ENCODE measurements at places on chromosomes 5 and 9.

DNA sequence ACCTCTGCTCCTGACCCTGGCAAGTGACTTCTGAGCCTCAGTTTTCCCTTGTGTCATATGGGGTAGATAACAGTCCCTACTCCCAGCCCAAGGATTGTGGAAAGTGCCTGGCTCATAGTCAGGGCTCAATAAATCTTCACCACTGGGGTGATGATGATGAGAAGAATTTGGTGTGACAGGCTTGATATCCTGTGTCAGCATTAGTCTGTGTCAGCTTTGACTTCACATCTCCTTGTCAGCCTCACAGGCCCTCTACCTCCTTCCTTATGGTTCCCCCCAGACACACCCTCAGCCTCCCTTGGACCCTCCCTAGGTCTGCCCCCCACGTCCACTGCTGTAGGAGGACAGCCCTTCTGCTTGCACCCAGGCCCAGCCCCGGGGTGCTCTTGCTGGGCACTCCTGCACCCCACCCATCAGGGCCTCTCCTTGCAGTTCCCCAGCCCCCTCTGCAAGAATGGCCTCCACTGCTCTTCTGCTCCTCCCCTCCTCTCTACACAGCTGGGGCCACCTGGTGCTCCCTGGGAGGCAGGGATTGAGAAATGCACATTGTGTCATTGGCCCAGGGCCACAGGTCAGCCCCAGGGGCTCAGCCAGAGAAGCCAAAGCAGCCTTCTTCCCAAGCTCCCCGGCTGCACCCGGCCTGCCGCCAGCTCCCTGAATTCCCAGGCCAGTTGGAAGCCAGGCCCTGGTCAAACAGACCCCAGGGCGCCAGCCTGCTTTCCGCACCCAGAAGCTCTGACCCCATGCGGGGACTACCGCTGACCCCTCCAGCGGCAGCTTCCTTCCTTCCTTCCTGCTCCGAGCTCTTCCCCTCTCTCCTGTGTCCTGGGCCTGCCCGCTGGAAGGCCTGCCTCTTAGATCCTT is 7.7 kb downstream of the FGFR4 start:
- no peak for DNase-seq

DNA sequence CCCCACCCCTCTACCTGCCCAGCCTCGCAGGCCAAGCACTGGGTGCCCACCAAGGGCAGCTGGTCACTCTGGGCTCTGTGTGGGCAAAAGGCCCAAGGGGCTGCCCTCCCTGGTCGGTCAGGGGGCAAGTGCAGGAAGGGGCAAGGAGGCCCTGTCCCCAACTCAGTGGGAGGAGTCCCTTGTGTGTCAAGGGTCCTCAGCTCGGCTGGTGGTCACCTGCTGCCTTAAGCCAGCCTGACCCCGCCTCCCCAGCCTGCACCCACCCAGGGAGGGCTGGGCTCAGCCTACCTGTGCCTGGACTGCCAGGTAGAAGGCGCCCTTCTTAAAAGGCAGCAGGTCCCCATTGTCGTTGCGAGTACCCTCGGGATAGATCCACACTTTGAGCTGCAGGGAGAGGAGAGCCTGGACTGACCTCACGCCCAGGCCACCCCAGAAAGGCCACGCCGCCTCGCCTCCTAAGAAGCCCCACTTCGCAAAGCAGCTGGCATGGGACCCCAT is 10.9 kb downstream of the AGPAT2 start:
- DNase-seq, result no peak

DNA sequence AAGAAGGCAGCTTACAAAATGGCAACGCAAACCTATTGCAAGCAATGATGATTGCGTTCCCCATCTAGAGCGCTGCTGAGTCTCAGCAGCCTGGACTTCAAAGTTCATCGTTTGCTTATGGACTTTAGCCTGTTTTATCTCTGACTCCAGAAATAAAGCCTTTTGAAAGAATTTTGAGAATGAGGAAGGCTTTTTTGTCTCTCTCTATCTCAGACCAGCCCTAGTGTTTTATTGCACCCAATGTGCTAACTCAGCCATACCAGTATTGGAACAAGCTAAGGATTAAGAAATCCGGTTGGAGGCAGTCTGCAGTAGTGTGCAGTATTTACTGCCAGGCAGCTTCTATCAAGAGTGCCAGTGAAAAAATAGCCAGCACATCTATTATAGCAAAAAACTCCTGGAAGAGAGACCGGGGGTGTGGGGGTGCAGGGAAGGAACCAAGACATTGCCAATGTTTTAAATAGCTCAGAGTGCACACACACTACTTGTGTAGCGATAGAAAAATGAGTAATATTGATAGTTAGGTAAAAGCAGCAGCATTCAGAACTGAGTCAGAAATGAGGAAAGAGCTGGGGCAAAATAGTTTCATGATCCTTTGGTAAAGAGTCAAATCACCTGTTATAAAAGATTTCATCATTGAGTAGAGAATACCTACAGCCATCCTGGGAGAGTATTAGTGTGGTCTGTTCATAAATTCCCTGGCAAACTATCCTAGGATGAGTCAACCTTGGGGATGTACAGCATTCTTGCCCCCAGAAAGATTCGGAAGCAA is 219.0 kb downstream of the ZNF608 start:
- DNase-seq, result no peak

GRCh38 chr5:167008705-167009104 is 1282.7 kb upstream of the WWC1 start:
- no peak for DNase-seq

GRCh38 chr9:9352877-9353481 is 1259.8 kb downstream of the PTPRD start:
- DNase-seq, result peak; percentile 6

DNA sequence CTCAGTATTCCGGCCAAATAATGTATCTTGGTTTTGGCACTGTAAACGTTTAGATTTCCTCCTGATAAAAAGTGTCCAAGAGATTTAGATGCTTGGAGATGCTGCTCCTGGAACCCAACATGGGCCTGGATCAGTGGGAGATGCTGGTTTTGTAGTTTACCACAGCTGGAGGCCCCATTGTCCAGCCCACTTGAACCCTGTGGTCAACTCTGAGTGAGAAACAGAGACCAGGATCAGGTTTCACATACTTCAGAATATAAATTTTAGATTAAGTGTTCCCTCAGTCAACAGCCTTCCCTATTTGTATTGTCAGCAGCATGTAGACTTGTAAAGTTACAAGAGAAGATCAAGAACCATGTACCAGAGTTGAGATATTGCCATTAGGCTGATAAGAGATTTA is 144.7 kb upstream of the C9orf72 start:
- DNase-seq, result no peak

- no peak for DNase-seq
These were observed 432.4 kb upstream of the SMC2 start for GRCh38 chr9:103661663-103662062.

DNA sequence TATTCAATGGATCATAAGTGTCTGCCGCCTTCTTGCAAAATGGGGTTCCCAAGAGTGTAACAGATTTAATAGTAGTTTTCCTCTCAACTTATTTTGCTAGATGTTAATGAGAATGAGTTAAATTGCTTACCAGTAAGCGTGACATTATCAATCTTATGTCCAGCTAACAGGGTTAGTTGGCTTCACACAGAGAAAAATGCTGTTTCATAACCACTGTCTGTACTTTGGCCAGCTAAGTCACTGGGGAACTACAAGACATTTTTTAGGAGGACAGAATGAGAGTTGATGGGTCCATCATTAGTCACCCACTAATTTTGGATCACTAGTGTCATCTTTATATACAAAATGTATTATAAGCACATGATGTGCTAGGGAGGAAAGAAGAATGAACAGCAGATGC is 1.4 kb downstream of the CDC37L1 start:
- DNase-seq, result no peak

GRCh38 chr9:5389109-5389732 is 48.5 kb downstream of the PLGRKT start:
- peak; percentile 54 for DNase-seq

- DNase-seq, result no peak
These were observed 23.1 kb downstream of the SPTAN1 start for GRCh38 chr9:128575469-128575868.

GRCh38 chr9:33651125-33651524 is 127.1 kb downstream of the ANKRD18B start:
- no peak for DNase-seq

GRCh38 chr5:125575891-125576505 is 829.6 kb upstream of the ZNF608 start:
- DNase-seq, result no peak

DNA sequence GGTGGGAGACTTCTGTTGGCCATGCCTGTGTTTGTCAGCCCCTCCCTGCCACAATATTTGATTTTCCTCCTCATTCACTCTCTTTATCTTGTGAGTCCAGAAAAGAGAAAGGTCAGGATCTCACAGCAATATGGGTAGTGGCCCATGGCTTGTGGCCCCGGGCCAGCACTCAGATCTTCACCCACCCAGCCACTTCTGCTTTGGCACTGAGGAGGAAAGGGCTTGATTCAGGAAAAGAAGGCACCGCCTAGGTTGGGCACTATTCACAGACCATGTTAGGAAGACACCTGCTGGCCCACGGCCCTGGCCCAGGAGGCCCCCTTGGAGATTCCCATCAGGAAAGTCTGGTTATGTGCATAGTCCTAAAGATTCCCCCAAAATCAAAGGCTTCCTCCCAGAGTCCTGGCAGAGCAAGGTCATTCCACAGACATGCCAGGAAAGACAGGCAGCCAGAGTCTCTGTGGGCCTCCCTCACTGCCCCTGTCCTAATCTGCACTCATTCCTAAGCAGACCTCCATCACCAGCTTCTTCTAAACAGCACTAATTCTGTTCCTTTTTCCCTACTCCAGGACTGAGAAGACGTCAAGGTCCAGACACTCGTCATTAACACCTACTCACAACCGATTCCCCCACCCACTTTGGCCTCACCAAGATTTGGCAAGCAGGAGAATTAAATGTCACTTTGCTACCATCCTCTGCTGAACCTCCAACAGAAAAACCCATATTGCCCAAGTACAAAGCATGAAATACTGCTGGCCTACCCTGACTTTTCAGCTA is 179.3 kb downstream of the DEPDC1B start:
- no peak for DNase-seq

- no peak for DNase-seq
These were observed 135.4 kb upstream of the MAP1B start for GRCh38 chr5:71971862-71972261.

DNA sequence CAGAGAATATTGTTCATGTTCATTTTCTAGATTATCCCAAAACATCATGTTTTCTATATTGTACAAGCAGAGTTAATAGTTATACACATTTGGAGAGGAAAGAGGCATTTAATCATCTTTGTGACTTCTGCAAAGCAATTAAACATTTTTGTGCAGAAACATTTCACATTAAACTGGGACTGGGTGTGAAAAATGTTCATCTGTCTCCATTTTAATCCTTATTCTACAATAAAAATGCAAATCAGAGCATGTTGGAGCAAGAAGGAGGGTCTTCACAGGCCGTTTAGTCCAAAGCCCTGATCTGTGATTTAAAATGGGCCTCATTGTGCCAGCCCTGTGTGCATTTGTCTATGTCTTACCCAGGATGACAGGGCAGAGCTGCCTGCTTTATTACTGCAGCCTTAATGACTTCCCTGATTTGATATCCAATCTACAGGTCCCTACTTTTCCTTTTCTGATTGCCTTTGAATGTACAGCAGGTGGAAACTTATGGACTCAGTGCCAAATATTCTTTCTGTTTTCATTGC is 183.5 kb downstream of the CAVIN4 start:
- DNase-seq, result no peak

DNA sequence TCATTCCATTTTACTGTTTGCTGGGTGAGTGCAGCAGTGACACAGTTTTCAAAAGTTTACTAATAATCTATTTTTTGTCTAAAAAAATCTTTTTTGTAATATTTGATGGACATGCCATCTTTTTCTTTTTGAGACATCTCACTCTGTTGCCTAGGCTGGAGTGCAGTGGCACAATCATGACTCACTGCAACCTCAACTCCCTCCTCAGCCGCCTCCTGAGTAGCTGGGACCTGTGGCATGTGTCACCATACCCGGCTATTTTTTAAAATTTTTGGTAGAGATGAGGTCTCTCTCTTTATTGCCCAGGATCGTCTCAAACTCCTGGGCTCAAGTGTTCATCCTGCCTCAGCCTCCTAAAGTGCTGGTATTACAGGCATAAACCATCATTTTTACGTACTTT is 86.0 kb downstream of the KDM4C start:
- no peak for DNase-seq

- DNase-seq, result no peak
These were observed 9.8 kb downstream of the OCLN start for GRCh38 chr5:69502367-69502766.

DNA sequence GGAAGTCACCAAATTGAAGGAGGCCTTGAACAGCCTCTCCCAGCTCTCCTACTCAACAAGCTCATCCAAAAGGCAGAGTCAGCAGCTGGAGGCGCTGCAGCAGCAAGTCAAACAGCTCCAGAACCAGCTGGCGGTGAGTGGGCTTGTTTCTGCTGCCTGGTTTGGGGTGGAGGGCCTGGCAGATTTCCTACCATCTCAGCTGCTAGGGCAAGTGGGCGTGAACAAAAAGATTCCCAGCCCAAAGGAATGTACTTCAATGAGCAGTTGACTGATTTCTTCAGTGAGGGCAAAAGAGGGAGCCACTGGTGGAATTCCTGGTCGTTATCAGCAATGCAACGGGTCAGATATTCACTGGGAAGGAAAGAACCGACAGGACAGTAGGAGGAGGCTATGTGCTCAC is 12.6 kb upstream of the TTC23L start:
- DNase-seq, result no peak

- DNase-seq, result no peak
These were observed 62.8 kb downstream of the SHOC1 start for GRCh38 chr9:111731928-111732327.

- DNase-seq, result no peak
These were observed 167.3 kb downstream of the GNAQ start for GRCh38 chr9:77864211-77864889.

- DNase-seq, result no peak
These were observed 134.7 kb upstream of the SLIT3 start for GRCh38 chr5:169435506-169436229.

GRCh38 chr5:58842852-58843251 is 260.0 kb downstream of the RAB3C start:
- no peak for DNase-seq

DNA sequence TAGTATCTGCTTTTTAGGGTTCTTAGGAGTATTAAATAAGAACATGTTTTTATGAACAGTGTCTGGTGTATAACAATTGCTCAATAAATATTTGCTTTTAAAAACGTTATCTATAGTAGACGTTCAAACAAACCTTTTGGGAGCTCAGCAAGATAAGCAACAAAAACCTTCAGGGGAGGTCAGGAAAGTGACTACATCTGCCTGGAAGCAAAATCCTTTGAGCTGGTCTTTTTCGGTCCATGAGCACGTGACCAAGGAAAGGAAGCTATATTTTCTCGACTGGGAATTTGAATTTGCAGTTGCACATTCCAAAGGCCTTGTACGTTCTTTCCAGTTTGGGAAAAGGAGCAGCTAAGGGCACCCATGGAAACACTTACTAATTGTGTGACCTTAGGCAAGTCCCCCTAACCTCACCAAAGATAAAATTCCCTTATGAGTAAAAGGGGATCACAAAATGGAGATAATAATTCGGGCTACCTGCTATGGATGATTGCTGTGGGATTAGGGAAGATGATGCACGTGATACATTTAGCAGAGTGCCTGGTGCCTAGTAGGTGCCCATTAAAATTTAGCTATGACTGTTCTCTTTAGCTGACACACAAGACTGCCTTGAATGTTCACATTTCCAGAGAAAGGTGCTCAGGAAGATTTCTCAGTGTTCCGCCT is 45.4 kb downstream of the PTTG1 start:
- no peak for DNase-seq

All from activated naive CD4-positive, alpha-beta T cell treated with anti-CD3 and anti-CD28 coated beads for 36 hours (primary cell).